ENCODE measurements at places on chromosomes 2 and 18. TPM values are rescaled to one million over a fixed set of nuclear protein-coding genes. Genes with fewer than 3 reads are reported as not detected.

Gene GPR35
- total RNA-seq, result 6.7 TPM

Gene PPP1R1C
- total RNA-seq, result 2.5 TPM

Gene CEBPZOS
- 38.3 TPM for total RNA-seq

- no peak for DNase-seq
Observed at GRCh38 chr2:111201214-111201613, 80.5 kb downstream of the BCL2L11 start.

DNA sequence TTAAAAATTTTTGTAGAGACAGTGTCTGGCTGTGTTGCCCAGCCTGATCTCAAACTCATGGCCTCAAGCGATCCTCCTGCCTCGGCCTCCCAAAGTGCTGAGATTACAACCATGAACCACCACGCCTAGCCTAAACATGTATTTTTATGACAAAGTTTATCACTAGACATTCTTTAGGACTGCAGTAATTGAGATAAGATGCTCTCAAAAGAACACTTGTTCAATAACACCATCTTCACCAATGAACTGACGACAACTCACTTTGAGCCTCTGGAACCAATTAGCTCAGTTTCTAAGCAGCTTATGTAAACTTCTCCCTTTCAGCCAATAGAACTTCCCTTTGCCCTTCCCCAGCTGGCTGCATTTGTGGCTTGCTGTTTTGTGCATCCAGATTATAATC lies 15.3 kb upstream of the PPP4R1 start:
- DNase-seq, result no peak
